ENCODE measurements at places on chromosomes 11 and 22. TPM values are rescaled to one million over a fixed set of nuclear protein-coding genes. Genes with fewer than 3 reads are reported as not detected.

DNA sequence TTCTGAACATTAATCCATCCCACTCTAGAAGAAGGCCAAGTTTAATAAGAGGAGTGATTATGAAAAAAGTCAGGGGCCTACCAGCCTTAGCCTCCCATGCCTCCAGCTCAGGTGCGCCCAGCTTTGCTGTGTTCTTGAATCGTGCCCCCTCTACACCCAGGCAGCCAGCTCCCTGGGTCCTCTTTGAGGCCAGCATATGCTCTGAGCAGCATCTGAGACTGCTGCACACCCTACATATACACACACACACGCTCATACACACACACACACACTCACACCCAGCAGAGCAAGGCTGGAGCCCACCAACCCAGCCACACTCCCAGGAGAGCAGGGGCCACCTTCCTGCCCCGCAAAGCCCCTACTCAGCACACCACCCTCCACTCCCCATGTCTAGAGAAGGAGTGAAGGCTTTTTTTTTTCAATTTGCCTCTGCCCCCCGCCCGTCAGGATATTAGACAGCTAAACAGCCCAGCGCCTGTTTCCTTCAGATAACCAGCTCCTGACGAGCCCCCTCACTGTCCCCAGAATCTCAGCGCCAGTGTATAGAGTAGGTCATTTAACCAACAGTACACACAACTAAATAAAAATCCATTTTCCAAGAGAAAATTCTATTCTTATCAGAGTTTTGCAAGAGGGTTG is 121.6 kb downstream of the BUD13 start:
- H3K4me3 ChIP-seq: no peak overlapping the region

DNA sequence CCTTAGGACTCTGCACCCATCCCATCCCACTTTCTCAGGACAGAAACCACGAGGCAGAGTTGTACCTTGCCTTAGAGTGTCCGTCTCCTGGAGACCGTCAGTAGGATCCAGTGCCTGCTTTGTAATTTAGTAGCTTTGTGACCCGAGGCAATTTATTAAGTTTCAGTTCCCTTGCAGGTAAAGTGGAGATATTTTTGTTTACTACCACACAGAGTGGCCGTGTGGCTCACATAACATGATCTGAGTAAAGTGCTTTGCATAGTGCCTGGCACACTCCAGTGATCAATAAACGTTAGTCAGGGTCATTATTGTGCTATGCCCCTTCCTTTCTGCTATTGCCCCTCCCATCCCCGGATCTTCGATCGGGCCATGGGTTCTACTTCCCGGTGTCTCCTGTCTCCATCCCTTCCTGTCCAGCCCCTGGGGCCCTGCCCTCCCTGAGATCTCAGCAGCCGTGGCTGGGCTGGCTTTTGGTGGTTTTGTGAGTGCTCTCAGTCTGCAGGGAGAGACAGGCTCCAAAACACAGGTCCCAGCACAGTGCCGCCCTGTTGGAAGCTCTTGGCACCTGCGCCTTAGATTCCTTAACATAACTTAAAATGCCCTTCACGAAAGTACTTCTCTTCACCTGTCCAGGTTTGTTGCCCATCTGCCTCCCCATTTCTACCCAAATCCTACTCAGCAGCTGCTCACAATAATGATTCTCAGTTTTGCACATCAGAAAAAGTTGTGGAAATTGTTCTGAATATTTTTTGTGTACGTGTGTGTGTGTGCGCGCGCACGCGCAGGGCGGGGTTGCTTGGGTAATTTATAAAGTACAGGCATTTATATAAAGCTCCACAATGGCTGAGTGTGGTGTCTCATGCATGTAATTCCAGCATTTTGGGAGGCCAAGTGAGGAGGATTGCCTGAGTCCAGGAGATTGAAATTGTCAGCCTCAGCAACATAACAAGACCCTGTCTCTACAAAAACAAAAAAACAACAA is 753.7 kb downstream of the NTM start:
- no peak overlapping the region for H3K4me3 ChIP-seq
- no peaks in the 10 kb centered on the region for H3K27me3 ChIP-seq
- DNase-seq: no peak

GRCh38 chr11:85791409-85791990 is 19.4 kb downstream of the SYTL2 start:
- DNase-seq: no peak
- no peaks in the 10 kb centered on the region for H3K4me1 ChIP-seq
- no peaks in the 10 kb centered on the region for H3K36me3 ChIP-seq
- H3K27ac ChIP-seq: no peak overlapping the region
- no peaks in the 10 kb centered on the region for H3K27me3 ChIP-seq

DNA sequence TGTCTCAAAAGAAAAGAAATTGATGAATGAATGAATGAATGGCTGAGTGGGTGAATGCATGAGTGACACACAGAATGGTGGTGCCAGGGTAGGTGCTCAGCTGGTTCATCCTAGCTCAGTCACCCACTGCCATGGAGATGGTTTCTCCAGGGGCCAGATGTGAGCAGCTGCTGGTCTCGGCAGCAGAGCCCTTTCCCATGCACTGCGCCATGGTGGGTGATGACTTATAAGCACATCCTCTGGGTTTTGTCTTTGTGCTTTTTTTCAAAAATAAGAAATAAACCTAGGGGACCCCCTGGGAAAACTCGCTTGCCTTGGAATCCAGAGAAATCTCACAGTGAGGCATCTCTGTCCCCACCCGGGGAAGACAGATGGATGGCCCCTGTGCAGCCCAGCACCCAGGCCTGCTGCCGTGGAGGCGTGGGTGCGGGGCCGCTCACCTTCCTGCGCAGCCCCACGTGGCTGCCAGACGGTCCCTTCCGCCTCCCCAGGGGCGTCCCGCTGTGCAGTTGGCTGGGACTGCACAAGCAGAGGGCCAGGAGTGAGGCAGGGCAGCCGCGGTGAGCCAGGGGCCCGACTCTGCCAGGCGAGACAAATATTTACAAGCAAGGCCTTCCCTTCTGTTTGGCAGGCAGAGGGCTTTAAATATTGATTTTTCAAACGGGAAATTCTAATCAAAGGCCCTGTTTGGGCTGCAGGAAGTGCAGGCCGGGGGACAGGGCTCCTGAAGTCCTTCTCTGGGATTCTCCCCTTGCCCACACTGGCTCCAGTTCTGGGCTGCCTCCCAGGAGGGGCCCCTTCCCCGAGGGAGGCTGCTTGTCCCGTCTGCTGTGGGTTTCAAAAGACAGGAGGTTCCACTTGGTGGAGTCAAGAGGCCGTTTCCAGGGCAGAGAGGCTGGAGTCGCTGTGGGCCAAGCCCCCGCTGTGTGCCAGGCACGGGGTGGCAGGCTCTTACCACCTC is 24.3 kb downstream of the MPPED1 start:
- no peak overlapping the region for H3K4me3 ChIP-seq
- no peaks in the 10 kb centered on the region for H3K27me3 ChIP-seq
- H3K4me1 ChIP-seq: peaks cover 9% of the 10 kb centered on the region
- peak; percentile 75 for DNase-seq
- peak overlapping the region; percentile 54 for H3K27ac ChIP-seq

GRCh38 chr11:73916435-73916834 is 34.4 kb upstream of the DNAJB13 start:
- no peak for DNase-seq
- H3K4me3 ChIP-seq: no peak overlapping the region
- H3K27me3 ChIP-seq: no peaks in the 10 kb centered on the region
- peaks cover 4% of the 10 kb centered on the region for H3K36me3 ChIP-seq
- H3K27ac ChIP-seq: no peak overlapping the region
- H3K4me1 ChIP-seq: no peaks in the 10 kb centered on the region

DNA sequence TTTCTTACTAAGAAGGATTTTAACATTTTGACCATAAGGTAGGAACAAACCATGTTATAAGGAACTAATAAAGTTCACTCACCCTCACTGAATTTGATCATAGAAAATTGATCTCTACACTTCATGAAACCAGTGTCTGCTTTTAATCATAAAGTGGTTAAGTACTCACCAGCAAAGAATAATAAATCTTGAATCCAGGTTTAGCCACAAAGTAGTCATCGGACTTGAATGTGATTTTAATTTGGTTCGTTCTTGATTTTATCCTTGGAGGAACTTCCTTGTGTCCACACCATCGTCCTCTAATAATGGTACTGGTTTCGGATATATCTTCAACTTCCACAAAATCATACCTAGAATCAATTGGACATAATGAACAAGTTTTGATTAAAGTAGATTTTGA is 40.5 kb upstream of the DDI1 start:
- no peaks in the 10 kb centered on the region for H3K27me3 ChIP-seq
- no peaks in the 10 kb centered on the region for H3K36me3 ChIP-seq
- no peak overlapping the region for H3K27ac ChIP-seq
- H3K4me1 ChIP-seq: no peaks in the 10 kb centered on the region

GRCh38 chr11:27914080-27914479 is 193.9 kb downstream of the KIF18A start:
- no peaks in the 10 kb centered on the region for H3K36me3 ChIP-seq
- no peak overlapping the region for H3K27ac ChIP-seq
- no peak for DNase-seq
- no peaks in the 10 kb centered on the region for H3K27me3 ChIP-seq

GRCh38 chr11:48051217-48051830 is 71.0 kb downstream of the PTPRJ start:
- H3K4me1 ChIP-seq: peaks cover 48% of the 10 kb centered on the region
- DNase-seq: no peak
- no peaks in the 10 kb centered on the region for H3K27me3 ChIP-seq
- H3K27ac ChIP-seq: peak overlapping the region; percentile 81

DNA sequence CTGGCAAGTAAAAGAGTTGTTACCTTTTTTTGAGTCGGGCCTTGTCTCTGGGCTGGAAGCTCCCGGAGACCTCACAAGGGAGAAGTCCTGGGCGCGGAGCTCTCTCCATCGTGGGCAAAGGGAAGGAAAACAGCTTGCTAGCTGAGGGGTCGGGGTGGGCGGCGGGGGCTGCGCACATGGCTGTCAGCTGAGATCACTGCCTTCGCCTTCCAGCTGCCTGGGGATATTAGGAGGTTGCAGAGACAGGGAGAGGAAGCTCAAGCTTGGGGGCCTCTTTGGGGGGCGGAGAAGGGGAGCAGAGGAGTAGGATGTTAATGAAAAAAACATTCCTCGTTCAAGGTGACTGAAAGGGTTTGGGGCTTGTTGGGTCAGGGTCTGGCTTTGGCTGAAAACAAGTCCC is 49.2 kb upstream of the ALX4 start:
- no peaks in the 10 kb centered on the region for H3K27me3 ChIP-seq
- no peak overlapping the region for H3K4me3 ChIP-seq
- no peaks in the 10 kb centered on the region for H3K4me1 ChIP-seq
- no peak for DNase-seq

GRCh38 chr11:72816404-72816990 is 2.3 kb downstream of the ATG16L2 start:
- no peak for DNase-seq
- H3K4me3 ChIP-seq: no peak overlapping the region
- H3K4me1 ChIP-seq: peaks cover 5% of the 10 kb centered on the region

DNA sequence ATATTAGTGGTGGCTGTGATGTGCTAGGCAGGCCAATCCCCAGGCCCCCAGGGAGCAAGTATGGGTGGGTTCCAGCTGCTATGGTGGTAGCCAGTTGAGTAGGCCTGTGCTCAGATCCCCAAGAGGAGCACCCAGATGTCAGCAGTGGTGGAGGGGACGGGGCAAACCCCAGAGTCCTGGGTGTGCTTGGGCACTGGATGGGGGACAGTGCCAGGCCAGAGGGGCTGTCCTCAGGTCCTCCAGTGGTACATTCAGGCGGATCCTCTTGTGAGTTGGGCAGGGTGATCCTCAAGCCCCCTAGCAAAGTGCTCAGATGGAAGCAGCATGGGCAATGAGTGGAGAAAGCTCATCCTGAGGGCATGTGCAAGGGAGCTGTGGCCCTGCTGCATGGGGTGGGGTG is 26.0 kb downstream of the CFAP300 start:
- no peaks in the 10 kb centered on the region for H3K36me3 ChIP-seq
- H3K27ac ChIP-seq: no peak overlapping the region

DNA sequence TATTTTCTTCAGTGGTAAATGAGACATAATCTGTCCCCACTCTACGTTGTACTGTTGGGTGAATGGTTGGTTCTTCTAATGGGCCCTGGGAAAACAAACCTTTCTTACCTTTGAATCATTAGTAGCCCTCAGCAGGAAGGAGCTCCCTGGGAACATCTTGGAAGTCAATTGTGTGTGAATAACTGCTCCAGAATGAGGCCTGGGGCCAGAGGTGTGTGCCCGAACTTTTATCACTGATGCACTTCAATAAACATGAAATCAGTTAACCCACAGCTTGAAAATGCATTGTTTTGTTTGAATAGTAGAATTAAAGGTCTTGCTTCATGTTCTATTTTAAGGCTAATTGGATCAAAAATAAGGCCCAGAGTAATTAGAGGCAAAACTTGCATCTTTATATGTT is 67.1 kb downstream of the NAV2 start:
- H3K4me3 ChIP-seq: no peak overlapping the region
- no peak overlapping the region for H3K27ac ChIP-seq
- H3K27me3 ChIP-seq: no peaks in the 10 kb centered on the region
- no peaks in the 10 kb centered on the region for H3K36me3 ChIP-seq
- peaks cover 2% of the 10 kb centered on the region for H3K4me1 ChIP-seq
- DNase-seq: no peak

GRCh38 chr11:16536513-16536912 is 180.2 kb upstream of the SOX6 start:
- DNase-seq: no peak
- no peaks in the 10 kb centered on the region for H3K27me3 ChIP-seq
- no peaks in the 10 kb centered on the region for H3K36me3 ChIP-seq
- no peaks in the 10 kb centered on the region for H3K4me1 ChIP-seq
- H3K27ac ChIP-seq: no peak overlapping the region
- H3K4me3 ChIP-seq: no peak overlapping the region

DNA sequence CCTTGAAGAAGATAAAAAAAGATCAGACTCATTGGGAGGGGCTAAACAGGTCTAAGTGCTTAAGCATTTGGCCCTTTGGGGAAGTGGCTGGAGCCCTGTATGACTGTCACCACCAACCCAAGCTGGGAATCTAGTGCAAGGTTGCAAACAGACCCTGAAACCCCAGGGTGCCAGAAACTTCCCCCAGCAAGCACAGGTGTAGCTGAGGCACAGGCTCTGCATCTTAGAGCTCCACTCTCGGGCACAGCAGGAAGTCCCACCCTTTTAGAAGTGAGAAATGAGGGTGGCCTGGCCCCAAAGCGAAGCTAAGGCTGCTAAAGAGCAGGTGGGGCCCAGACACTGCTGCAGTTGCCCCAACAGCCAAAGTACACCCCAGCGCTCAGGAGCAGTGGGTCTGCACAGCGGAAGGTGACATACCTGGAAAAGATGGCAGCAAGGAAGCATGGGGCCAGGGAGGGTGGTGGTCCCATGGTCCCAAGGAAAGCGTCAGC is 5.8 kb upstream of the KDM2A start:
- no peak for DNase-seq
- no peaks in the 10 kb centered on the region for H3K27me3 ChIP-seq
- no peaks in the 10 kb centered on the region for H3K36me3 ChIP-seq
- no peak overlapping the region for H3K27ac ChIP-seq
- H3K4me1 ChIP-seq: no peaks in the 10 kb centered on the region

GRCh38 chr11:82529936-82530335 is 203.7 kb downstream of the FAM181B start:
- H3K4me1 ChIP-seq: no peaks in the 10 kb centered on the region
- no peaks in the 10 kb centered on the region for H3K36me3 ChIP-seq
- no peak for DNase-seq
- H3K4me3 ChIP-seq: no peak overlapping the region
- H3K27ac ChIP-seq: no peak overlapping the region

The MS4A3 gene
- total RNA-seq: not detected

The CASP5 gene
- not detected for total RNA-seq

The FKBP2 gene
- 164 TPM for total RNA-seq

The MMP8 gene
- not detected for total RNA-seq

The SYT9 gene
- total RNA-seq: 2.2 TPM

The ZBTB16 gene
- total RNA-seq: 230 TPM

The MAPK8IP1 gene
- 19.8 TPM for total RNA-seq

The PDE2A gene
- 24.2 TPM for total RNA-seq

The ISX gene
- total RNA-seq: 1.9 TPM

The SAMM50 gene
- 32.3 TPM for total RNA-seq

The BRSK2 gene
- 29.7 TPM for total RNA-seq

The CHKA gene
- total RNA-seq: 88.6 TPM
